Endothelial cell of umbilical vein (primary cell): ENCODE measurements at places on chromosomes 6 and 20.

DNA sequence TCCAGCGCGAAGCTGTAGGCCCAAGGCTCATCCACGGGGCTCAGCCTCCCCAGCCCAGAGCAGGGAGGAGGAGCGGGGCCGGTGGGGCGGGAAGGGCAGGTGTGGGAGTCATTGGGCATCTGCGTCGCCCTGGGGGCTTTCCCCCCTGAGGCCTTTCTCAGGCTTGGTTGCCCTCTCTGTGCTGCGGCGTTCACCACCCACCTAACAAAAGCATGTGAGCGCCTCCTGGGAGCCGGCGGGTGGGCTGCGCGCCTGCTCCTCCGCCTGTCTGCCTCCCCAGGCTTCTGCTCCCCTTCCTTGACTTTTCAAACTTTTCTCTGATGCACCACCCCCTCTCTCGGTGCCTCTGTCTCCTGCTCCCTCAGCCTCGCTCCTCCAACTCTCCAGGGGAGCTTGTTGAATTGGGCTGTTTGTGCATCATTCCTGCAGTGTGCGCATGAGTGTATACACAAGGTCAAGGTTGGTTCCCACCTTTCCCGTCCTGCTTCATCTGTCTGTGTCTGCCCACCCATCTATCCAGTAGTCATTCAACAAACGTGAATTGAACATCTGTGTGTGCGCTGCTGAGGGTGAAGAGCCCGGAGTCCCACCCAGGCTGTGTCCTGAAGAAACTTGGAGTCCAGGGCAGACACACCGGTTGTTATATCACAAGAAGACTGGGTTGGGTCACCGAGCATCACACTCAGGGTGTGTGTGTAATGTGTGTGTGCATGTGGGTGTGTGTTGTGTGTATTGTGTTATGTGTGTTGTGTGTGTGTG is 82.4 kb upstream of the NNAT start:
- DNase-seq, result no peak

DNA sequence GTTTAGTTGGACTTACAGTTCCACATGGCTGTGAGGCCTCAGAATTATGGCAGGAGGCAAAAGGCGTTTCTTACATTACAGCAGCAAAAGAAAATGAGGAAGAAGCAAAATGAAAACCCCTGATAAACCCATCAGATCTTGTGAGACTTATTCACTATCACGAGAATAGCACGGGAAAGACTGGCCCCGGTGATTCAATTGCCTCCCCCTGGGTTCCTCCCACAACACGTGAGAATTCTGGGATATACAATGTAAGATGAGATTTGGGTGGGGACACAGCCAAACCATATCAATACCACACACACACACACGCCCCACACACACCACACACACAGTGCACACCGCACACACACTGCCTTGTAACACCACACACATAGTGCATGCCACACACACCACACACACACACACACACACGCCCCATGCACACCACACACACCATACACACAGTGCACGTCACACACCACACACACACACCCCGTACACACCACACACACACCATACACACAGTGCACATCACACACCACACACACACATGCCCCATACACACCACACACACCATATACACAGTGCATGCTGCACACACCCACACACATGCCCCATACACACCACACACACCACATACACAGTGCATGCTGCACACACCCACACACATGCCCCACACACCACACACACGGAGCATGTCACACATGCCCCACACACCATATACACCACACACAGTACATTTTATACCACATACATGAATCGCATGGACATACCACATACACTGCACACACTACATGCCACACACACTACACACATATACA is 310.5 kb downstream of the TAF4 start:
- DNase-seq, result no peak

DNA sequence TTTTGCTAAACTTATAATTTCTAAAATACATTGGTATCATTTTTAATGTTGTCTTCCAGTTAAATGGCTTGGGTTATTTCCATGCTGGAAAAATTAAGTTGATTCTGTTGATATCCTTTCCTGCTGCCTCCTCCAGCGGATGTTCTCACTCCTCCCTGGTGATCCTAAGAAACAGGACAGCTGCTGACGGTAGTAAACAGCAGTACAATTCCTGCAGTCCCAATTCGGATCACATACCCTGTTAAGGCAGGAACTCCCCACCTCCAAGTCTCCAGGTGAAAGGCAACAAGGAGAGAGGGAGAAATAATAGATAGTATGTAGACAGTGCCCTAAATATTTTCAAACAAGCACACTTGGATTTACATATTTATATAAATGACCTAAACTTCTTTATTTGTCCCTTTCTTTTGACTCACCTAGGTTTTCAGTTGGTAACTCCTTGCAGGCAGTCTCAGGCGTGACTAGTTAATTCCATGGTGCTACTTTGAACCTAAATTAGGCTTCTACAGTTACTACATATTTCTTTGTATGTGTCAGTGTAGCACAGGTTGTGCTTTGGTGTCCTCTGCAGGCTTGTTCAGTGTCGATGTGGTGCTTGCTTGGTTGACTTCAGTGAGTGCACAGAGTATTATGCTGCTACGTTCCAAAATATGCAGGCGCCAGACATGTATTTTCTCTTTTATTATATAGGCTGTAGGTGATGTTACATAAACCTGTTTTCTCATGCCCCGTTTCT is 126.0 kb downstream of the ADGRB3 start:
- DNase-seq, result no peak

GRCh38 chr6:69901361-69901760 is 35.0 kb downstream of the COL19A1 start:
- DNase-seq, result no peak

DNA sequence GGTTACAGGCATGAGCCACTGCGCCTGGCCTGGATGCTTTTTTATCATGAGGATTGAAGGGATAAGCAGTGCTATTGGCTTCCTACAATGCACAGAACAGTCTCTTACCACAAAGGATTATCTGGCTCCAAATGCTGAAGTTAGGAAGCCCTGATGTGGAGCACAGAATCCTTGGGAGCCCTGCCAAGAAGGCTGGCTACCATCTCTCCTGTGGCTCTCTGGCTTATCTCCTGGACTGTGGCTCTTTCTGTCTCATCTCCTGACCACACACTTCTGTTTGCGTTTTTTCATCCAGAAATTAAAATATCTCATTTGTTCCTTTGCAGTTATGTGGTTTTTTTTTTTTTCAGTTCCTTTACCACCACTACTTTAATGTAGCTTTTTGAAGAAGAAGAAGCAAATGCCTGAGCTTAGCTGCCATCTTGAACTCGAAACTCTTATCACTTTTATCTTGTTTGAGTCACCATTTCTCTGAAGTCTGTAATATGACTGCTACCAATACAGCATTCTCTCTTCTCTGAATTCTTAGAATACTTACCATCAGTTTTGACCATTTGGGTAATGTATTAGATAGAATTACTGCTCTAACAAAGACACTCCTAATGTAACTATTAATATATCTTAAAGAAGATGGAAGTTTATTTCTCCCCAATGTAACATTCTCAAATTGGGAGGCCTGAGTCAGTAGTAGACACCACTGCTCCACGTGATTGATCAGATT is 1044.7 kb downstream of the KIF16B start:
- DNase-seq, result no peak

DNA sequence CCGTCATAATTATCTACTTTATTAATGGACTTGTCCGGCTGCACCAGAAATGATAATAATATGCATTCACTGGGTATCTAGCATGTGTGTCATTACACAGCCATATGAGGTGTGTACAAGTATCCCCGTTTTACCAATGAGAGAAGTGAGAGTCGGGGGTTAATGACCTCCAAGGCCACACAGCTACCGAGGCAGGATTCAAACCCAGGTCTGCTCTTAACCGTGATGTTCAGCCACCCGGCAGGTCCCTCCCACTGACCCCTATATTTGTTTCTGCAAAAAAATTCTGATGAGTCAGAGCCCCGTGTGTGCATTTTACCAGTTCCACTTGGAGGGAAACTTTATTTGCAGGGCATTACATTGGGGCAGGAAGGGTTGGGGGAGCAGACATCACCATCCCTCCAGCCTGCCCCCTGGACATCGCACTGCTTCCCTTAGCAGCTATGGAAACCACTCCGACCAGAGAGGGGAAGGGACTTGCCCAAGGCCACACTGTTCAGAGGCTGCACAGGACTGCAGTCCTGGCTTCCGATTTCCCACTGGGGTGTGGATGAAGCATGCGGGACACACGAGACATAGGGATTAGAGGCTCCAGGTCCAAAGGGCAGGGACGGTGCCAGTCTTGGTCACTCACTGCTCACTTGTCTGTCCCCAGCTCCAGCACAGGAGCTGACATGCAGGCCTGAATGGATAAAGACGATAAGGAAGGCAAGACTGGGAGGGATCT is 10.1 kb upstream of the SRC start:
- no peak for DNase-seq

GRCh38 chr6:166936079-166936787 is 20.1 kb downstream of the RNASET2 start:
- DNase-seq, result no peak

- DNase-seq, result no peak
Measured at GRCh38 chr20:1822564-1823449, 72.4 kb upstream of the SIRPA start.
